ELR (cell line): ENCODE measurements at places on chromosomes 1 and 21.

- DNase-seq, result no peak
Observed at GRCh38 chr1:66580081-66580480, 46.1 kb downstream of the SGIP1 start.

DNA sequence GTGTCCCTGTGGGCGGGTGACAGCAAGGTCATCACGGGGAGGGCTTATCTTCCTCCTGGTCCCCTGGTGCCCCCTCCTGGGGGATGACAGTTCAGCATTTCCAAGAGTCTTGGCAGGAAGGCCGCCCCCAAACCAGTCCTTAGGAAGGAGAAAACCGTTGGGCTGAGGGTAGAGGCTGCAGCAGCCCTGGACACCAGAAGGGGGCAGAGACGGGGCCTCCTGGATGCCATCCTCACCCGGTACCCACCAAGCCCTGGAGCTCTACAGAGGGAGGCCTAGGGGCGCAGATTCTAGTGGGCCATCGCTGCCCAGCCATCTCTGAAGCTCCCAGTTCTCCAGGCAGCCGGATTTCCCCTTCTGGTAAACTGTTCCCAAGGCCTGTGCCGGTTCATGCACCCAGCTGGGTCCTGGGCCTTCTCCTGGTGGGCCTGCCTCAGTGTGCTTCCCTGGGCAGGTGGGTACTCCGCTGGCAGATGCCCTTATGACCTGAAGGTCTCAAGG is 14.8 kb upstream of the ZNF669 start:
- DNase-seq, result peak; percentile 48

DNA sequence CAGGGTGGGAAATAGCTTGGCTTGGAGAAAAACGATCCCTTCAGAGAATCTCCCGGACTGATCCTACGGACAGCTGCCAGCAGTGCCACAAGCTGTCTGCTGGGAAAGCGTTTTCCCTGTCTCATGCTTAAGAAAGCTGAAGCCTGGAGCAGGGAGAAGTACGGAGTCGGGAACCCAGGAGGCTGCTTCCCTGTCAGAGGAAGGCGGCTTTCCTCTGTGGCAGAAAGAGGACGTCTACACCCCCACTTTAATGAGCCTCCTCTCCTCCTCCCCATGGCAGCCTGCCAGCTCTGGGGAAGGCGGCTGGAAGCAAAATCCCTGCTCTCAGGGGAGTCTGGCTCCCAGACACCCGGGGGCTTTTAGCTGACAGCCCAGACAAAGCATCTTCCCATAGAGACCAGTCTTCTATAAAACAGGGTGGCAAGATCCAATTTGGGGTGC is 7.3 kb downstream of the KIF21B start:
- DNase-seq, result peak; percentile 17

DNA sequence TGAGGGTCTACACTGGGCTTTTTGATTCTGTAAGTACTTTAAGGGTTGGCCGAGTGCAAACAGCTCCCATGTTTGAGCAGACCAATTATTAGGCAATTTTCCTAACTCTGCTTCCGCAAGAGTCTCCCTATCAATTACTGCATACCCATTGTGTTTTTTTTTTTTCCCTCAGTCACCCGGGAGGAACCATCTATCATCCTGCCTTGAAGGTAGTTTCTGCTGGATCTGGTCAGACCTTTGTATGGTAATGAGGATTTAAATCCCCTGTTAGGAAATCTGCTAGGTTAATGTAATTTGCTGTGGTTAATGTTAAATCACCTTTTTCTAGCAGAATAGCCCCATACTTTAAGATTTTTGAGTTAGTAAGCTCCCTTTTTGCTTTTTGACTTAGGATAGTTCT is 40.8 kb upstream of the WARS2 start:
- DNase-seq, result no peak

DNA sequence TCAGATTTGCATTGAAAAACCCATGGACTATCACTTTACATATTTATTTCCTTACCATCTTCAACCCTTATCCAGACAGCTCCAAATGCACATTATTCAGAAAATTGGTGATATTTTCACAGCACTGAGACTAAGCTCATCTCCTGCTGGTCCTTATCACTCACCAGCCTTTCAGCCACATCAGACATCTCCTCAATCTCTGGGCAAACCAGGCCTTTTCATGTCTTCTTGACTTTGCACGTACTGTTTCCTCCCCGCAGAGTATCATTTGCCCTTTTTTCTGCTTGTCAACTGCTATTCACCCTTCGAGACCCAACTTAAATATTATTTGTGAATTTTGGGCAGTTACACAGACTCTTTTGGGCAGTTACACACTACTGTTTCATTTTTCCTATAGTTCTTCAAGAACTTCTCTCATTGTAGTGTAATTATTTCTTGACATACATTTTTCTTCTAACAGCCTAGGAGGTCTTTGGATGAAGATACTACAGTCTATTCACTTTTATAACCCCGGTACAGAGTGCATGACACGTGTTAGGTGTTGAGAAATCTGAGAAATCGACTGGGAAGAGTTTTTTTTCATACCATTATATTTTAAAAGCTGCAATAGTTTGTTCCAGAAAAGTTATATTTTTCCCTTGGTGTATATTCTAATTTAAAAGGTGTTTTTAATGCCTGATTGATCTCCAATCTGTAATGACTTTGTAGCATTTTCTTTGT is 98.0 kb downstream of the FGGY start:
- DNase-seq, result no peak

GRCh38 chr1:220755309-220755708 is 7.2 kb downstream of the MTARC2 start:
- DNase-seq, result no peak

GRCh38 chr1:108749081-108749480 is 2.6 kb downstream of the STXBP3 start:
- no peak for DNase-seq

DNA sequence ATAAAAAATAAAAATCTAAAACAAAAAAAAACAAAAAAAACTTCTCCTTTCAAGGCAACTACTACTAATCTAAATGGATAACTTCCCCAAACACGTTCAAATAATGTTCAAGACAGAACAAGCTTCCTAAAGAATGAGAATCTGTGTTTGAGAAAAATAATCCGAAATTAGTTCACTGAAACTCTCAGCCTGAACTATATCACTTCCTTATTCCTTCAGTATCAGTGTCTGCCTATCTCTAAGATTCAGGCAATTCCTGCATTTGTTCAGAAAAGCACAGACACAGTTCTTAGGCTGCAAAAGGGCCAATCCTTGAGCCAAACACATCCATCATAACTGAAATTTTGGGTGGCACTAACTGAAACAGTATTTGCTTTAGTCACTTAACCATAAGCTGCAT is 22.4 kb downstream of the DSTYK start:
- no peak for DNase-seq

- DNase-seq, result no peak
Observed at GRCh38 chr1:164598719-164599118, 39.7 kb downstream of the PBX1 start.

GRCh38 chr1:245052258-245052657 is 102.5 kb upstream of the KIF26B start:
- DNase-seq, result no peak

GRCh38 chr1:180971273-180971997 is 51.2 kb downstream of the STX6 start:
- DNase-seq, result no peak

DNA sequence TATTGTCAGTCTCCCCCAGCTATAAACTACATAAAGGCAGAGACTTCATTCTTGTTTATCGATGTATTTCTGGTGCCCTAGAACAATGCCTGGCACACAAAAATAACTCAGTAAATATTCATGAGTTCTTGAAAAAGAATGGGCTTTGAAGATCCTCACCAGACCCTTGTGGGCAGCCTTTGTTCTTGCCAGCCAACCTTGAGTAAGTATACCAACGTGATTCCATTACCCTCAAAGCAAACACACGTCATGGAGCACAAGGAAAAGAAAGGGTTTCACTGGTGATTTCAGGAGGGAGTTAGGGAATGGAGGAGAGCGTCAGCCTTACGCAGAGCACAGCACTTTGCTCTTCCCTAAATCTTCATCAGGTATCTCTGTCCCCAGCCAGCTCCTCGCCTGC is 29.4 kb downstream of the NMNAT2 start:
- no peak for DNase-seq

GRCh38 chr21:33360281-33360680 is 35.5 kb downstream of the IFNAR1 start:
- DNase-seq, result peak; percentile 37

DNA sequence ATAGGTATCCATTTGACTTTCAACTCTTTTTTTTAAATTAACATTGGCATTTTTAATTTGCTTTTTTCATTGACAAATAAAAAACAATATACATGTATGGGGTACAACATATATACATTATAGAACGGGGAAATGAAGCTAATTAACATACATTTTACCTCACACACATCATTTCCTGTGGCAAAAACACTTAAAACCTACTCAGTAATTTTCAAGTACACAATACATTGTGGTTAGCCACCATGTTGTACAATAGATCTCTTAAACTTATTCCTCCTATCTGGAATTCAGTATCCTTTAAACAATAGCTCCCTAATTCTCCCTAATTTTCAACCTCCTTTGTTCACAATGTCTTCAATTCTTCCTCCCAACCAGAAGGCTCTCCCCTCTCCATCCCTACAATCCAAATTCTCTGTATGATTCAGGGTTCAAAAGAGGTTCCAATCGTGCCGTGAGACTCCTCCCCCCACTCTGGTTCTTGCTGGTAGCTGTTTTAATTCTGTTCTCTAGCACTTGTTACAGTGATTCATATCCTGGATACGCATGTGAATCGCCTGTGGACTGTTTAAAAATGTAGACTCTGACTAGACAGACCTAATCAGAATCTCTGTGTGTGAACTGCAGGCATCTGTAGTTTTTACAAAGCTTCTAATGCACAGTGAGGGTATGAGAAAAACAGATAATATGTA is 87.6 kb upstream of the DUSP10 start:
- DNase-seq, result peak; percentile 98

GRCh38 chr1:206961668-206962067 is 8.6 kb downstream of the FCAMR start:
- DNase-seq, result no peak

DNA sequence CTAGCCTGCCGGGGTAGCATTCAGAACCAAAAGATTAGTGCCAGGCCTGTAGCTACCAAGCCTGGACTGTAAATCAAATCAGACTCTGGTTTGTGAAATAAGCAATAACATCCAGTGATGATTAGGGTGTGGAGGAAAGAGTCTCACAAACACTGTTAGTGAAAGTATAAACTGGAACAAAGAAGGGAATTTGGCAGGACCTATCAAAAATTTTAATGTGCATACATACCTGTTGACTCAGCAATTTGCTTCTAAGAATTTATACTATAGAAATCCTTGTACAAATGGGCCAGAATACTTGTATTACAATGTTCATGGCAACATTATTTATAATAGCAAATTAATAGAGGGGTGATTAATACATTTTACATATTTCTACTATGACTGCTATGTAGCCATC is 109.8 kb upstream of the WARS2 start:
- no peak for DNase-seq

- DNase-seq, result peak; percentile 57
Observed at GRCh38 chr1:172414331-172414730, 6.2 kb upstream of the C1orf105 start.

DNA sequence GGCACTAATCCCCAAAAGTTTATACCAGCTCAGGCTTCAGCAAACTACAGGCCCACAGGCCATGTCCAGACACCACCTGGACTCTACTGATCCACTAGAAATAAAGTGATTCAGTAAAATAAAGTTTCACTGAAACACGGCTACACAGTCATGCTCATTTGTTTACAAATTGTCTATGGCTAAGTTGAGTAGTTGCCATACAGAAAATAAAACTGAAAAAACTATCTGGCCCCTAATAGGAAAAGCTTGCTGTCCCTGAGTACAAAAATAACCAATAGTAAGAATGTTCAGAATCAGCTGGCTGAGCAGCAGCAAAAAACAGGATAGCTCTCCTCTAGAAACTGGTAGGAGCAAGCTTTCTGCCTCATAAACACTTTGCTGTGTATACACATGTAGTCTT is 221.5 kb downstream of the RERE start:
- DNase-seq, result peak; percentile 35

GRCh38 chr1:67559222-67559700 is 125.7 kb upstream of the GADD45A start:
- DNase-seq, result peak; percentile 79

DNA sequence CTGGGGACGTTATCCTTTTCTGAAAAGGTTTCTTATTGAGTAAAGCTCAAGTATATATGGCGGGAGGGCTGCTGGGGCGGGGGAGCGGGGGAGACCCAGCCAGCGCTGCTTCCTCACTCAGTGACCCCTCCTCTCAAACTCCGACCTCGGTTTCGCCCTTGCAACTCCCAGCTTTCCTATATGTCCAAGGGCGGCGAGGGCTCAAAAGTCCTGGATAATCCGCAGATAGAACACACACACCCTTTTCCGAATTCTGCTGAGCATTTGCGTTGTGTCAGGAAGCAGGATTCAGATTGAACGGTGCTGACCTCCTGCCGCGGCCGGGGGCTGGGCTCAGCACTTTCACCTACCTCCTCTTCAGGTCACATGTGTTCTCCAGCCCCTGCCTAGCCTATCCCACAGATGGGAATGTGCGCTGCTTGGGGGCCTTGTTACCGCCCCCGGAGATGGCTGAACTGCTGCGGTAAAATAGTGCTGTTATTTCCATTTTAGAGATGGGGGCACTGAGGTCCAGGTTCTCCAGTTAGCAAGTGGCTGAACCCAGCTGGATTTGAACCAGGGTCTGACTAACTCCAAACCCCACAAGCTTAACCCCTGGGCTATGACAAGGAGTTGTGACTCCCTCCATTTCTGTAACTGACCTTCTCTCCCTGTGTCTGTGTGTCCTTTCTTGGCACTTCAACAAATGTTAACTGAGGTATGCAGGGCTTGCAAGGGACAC is 795 bp upstream of the AHDC1 start:
- DNase-seq, result peak; percentile 38
